H1 (cell line): ENCODE measurements at places on chromosomes 2 and 18.

DNA sequence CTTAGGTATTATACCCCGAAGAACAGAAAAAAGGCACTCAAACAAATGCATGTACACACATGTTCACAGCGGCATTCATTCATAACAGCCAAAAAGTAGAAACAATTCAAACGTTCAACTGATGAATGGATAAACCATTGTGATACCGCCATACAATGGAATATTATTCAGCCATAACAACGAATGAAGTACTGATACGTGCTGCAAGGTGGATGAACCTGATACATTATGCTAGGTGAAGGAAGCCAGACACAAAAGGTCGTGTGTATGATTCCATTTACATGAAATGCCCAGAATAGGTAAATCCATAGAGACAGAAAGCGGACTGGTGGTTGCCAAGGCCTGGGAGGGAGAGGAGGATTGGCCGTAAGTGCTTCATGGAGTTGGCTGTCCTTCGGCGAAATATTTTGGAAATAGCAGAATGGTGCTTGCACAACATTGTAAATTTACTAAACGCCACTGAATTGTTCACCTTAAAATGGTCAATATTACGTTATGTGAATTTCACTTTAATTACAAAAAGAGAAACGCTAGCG lies 750 bp upstream of the RMP24 start:
- no peak for DNase-seq

- DNase-seq, result no peak
These were observed 272.9 kb upstream of the REV1 start for GRCh38 chr2:99762714-99763113.

DNA sequence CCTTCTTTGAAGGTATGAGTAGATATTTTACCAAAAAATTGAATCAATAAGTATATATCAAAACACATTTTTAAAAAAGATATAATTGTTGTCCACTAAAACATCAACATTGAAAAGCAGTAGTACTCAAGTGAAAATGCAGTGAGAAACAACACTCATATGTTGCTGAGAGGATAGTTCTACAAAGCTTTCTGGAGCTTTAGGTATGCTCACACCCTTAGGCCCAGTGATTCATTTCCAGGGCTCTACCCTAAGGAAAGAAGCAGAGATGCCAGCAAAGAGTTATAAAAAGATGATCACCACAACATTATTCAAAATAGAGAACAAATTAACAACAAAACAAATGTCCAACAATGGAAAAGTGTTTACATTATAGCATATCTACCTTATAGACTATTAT lies 197.3 kb upstream of the CCDC150 start:
- no peak for DNase-seq

DNA sequence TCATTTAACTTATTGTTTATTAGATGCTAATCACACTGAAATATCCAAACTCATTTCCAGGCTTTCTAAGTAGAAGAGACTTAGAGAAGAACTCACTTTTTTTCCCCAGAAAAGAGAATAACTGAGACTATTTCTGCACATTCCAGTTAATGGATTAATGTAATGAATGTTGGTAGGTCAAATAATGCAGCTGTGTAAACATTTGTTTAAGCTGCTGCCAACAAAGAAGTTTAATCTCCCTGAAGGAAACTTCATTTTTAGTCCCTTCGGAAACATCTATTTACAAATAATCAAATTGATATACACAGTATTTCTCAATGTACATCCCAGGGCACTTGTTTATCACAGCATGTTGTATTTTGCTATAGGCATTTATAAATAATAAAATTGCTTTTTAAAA lies 126.9 kb downstream of the KCNS3 start:
- no peak for DNase-seq

DNA sequence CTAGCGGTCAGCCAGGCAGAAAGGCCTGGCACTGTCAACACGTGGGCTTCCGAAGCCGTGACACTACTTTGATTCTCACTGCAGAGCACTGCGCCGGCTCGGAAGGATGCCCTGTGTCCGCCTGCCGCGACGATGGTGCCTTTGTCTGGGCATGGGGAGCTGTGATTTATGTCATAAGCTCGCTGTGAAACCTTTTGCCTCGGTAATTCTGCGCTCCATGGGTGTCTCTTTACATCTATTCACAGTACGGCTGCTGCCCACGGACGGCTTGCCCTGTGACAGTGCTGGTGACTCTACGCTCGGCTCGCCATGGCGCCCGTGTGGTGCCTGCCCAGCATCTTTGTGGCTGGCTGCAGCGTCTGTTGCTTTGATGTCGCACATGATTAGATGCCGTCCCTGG lies 43.1 kb upstream of the GBX2 start:
- peak; percentile 39 for DNase-seq

DNA sequence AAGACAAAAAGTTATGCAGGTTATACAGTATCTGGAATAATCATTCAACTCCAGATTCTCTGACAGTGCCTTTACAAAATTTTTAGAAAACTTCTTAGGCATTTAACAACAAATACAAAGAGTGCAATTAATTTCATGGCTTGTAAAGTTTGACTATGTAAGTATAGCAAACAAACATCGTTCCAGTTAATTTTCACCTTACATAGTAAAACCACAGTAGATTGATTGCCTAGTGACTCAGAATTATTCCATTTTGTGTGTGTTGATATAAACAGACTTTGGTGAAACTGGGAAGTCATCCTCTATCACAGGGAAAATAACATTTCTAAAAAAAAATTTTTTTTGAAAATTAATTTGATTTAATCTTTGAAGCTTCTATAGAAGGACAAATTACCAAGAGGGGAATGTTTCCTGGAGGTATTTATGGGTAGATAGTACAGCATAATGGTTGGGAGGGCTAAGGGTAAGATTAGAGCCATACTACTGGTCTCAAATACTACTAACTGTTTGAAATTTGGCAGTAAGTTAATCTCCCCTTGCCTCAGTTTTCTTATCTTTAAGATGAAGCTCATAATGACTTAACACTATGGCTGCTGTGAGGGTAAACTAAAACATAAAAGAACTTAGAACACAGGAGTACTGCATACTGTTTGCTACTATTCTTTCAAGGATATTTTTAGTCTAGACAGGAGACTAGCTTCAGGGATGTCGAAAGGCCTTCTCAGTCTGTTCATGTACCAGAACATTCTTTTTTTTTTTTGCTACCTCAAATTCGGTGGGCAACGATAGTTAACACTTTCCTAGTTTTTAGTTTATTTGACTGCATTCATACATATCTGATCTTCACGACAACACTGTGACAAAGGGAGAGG lies 19.6 kb downstream of the NDUFAF7 start:
- DNase-seq, result no peak

GRCh38 chr2:126946318-126947102 lies 47.8 kb downstream of the TEX51 start:
- no peak for DNase-seq

- no peak for DNase-seq
These were observed 5.2 kb downstream of the ANKRD53 start for GRCh38 chr2:70983506-70984227.

- no peak for DNase-seq
These were observed 267.6 kb downstream of the RBM43 start for GRCh38 chr2:150994076-150994475.

DNA sequence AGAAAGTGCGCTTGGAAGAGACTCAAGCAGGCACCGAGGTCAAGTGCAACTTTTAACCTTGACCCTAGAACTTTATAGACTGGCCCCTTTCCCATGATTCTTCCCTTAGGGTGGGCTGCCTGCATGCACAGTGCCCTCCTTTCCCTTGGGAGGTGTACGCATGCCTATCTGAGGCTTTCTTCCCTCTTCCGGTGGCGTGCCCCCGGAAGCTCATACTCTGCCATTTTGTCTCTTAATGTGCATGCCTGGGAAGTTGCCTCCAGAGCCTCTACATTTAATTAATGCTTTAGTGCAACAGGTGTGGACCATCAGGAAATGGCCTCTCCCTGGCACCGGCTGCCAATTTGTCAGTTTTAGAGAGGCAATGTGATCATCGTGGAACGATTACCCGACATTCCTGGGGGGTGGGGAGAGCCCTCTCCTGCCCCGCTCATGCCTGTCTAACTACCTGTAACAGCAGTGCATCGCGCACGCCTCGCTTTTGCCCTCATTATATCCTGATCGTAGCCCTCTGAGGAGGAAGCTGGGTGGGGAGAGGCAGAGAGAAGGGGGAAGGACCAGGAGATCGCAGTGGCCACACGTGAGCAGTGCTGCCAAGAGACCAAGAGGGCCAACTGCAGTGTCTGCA lies 194.8 kb downstream of the TFCP2L1 start:
- no peak for DNase-seq

- no peak for DNase-seq
These were observed 1239.4 kb upstream of the CRIM1 start for GRCh38 chr2:35116151-35116550.

GRCh38 chr18:56294484-56295183 lies 343.8 kb downstream of the TXNL1 start:
- DNase-seq, result no peak

- DNase-seq, result no peak
These were observed 636.0 kb downstream of the NR4A2 start for GRCh38 chr2:155696571-155696970.

- peak; percentile 55 for DNase-seq
These were observed 94.6 kb downstream of the PTH2R start for GRCh38 chr2:208501206-208501605.

DNA sequence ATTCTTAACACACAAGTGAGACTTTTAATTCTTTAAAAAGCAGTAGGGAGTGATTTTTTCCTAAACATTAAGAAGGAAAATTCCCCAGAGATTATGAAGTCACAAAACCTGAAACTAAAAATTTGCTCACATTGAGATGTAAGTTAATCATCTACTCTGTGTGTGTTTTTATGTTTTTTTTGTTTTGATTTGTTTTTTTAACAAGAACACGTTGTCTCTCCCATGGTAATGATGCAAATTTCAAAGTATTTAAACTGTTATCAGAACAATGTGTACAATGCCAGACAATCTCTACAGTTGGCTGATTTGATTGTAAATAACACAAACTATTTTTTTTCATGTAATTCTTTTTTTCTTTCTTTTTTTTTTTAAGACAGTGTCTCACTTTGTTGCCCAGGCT lies 71.5 kb downstream of the COLEC12 start:
- no peak for DNase-seq

- no peak for DNase-seq
These were observed 359.9 kb upstream of the FSHR start for GRCh38 chr2:49514201-49514600.

DNA sequence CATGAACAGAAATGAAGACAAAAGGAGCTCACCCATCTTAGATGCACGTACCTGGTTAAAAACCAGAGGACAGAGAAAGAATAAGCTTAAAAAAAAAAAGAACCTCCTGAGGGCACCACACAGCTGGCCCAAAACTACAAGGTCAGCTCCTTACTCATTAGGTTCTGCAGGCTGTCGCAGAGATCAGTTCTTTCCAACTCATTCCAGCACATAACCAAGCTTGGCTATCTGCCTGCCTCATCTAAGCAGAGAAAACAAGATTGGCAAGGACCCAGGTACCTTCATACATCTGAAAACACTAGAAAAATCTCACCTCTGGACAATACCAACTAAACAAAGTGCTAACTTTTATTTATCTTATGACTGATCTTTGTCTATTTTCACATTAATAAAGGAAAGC lies 89.9 kb downstream of the NOL10 start:
- no peak for DNase-seq

GRCh38 chr18:79487183-79487800 lies 91.6 kb downstream of the NFATC1 start:
- DNase-seq, result no peak

DNA sequence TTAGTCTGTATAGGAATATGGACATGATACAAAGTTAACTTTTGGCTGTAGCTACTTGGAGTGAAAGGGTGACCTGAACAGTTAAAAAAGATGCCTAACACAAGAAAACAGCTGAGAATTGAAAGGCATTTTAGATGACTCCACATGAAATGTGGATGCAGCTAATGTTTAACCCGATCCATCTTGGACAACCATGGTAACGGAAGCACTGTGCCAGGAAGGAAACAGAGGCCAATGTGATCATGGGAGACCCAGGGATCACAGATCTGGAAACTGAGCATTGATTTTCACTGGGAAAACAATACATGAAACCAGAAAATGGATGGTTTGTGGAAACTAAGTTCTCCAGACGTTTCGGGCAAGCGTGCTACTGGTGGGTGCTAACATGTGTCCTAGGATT lies 669.1 kb downstream of the GALR1 start:
- no peak for DNase-seq

DNA sequence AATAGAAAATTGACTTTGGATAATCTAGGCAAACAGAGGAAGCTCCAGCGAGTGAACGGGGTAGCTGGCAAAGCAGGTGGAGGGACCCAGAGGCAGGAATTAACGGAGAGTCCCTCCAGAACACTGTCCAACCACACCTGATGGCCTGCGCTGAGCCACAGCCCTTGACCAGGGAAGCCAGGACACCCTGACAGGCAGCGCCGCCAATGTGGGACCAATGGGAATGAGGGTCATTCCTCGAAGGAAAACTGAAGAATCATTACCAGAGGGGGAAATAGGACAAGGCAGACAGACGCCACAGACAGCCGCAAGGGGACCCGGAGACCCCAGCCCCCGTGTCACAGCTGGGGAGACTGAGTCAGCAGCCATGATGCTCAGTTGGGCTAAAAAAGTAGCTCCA lies 40.8 kb downstream of the HDAC4 start:
- no peak for DNase-seq

- no peak for DNase-seq
These were observed 30.4 kb downstream of the NAT8 start for GRCh38 chr2:73611867-73612266.

DNA sequence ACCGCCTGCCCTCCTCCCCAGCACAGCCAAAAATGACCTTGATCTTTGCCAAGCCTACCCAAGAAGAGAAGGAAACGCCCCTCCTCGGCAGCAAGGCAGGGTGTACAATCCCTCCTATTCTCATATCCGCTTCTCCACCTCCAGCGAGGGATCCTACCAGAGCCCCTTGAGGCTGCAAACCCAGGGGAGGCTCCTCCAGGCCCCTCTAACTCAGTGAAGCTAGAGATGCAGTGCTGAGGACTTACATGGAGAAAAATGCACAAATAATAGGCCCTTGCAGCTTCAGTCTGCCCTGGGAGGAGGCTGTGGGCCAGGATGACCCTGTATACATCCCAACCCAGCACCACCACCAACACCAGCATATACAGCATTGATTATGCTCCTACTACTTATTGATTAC lies 46.9 kb upstream of the POMC start:
- no peak for DNase-seq

DNA sequence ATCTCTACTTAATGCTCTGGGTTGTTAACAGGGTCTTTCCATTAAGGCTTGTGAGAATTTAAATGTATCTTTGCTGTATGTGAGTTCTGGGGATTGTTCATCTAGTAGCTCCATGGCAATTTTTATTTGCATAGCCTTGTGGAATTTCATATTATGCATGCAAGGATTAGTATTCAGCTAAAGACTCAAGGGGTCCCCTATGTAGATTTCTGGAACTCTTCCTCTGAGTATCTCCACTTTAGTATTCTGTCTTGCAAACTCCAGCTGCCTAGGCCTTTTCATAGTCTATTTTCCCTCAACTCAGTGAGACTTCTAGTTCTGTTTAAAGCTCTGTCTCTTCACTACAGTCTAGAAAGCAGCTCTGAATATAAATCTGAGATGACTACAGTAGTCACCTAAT lies 304.6 kb upstream of the REV1 start:
- DNase-seq, result no peak

DNA sequence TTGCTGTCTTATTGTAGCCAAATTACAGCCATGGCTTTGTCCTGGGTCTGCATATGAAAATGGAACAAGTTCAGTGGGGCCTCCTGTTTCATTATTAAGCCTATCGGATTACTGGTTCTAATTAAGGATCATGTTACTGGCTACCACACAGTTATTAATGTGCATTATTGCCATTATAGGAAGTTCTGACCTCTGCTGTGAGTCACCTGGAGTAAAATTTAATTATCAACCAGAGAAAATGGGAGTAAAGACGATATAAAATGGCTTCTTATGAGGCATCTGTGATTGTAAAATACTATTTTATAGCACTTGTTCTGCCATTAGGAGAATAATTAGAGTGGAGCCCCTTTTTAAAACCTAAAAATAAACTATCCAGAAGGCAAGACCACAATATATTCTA lies 143.3 kb upstream of the ITGB6 start:
- DNase-seq, result no peak
